ENCODE measurements at places on chromosomes 4 and X. TPM values are rescaled to one million over a fixed set of nuclear protein-coding genes. Genes with fewer than 3 reads are reported as not detected.

The GLRA3 gene
- not detected for polyA plus RNA-seq

The HTRA3 gene
- not detected for polyA plus RNA-seq

The CCDC120 gene
- 12.6 TPM for polyA plus RNA-seq

The KLF3 gene
- 11.6 TPM for polyA plus RNA-seq

The FGF5 gene
- polyA plus RNA-seq, result 3.9 TPM

The MAGEA8 gene
- polyA plus RNA-seq, result not detected

The NXF2B gene
- not detected for polyA plus RNA-seq

The ADH6 gene
- polyA plus RNA-seq, result not detected

DNA sequence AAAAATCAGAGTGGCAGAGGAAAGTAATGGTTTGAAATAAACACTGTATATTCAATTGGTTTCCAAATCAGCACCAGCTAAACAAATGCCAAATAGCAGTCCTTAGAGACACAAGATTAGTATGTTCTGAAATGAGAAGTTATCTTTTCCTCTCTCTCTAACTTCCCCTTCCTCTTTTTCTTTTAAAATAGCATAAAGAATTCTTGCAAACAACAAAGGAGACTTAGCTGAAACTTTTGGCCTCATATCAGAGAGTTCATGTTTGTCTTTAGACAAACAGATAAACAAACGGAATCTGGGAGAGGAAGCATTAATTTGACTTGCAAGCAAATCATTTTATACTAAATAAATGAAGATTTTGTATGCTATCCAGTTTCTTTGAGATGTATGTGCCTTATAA lies 399.0 kb downstream of the GBA3 start:
- no peak for DNase-seq

GRCh38 chrX:136608295-136608933 lies 39.5 kb upstream of the CD40LG start:
- DNase-seq, result peak; percentile 20

DNA sequence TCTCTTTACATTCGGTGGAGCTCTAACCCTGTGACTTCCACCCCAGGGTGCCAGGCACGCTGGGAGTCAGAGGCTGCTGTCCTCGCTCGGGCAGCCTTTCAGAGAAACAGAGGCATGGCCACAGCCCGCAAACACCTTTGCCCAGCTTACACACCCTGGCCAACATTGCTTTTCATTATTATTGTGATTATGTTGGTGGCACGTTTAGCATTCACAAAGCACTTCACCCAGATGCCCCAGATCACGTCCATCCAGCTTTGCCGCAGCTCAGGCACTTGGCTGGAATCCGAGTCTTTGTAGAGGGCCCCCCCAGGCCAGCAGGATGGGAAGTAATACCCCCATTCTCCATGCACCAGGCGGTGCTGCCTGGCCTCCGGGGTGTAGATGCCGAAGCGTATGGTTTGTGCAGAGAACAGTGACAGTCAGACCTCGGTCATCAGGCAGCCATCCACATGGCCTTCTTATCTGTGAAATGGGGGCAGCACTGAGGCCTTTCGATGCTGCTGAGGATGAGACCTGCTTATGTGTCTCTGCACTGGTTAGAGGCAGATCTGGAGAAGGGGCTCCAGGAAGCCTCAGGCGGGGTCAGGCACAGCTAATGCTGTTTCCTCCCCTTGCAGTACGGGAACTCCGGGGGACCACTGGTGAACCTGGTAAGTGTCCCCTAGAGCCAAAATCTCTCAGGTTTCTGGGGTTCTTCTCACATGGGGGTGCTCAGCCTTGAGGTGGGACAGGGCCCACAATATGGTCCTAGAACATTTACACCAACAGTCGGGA lies 22.3 kb downstream of the HTRA3 start:
- no peak for DNase-seq

GRCh38 chr4:56197387-56197786 lies 189.9 kb downstream of the AASDH start:
- DNase-seq, result peak; percentile 9

- no peak for DNase-seq
Measured at GRCh38 chrX:9134366-9134765, 100.4 kb upstream of the FAM9B start.

DNA sequence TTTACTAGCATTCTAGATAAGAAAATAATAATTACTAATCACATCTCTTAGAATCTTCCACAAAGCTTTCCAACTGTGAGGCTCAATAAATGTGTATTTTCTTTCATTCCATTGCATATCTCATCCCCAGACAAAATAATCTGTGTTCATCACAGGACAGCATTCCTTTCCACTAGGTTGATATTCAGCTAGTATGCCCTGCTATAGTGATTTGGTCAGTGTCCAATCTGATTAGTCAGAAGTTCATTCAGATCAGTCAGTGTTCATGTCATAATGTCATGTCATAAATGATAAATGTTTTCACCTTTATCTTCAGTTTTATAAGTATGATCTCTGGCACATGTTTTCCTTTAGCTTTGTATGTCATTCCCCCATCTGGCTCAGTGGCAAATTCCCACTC lies 611.4 kb downstream of the KCTD8 start:
- peak; percentile 1 for DNase-seq

DNA sequence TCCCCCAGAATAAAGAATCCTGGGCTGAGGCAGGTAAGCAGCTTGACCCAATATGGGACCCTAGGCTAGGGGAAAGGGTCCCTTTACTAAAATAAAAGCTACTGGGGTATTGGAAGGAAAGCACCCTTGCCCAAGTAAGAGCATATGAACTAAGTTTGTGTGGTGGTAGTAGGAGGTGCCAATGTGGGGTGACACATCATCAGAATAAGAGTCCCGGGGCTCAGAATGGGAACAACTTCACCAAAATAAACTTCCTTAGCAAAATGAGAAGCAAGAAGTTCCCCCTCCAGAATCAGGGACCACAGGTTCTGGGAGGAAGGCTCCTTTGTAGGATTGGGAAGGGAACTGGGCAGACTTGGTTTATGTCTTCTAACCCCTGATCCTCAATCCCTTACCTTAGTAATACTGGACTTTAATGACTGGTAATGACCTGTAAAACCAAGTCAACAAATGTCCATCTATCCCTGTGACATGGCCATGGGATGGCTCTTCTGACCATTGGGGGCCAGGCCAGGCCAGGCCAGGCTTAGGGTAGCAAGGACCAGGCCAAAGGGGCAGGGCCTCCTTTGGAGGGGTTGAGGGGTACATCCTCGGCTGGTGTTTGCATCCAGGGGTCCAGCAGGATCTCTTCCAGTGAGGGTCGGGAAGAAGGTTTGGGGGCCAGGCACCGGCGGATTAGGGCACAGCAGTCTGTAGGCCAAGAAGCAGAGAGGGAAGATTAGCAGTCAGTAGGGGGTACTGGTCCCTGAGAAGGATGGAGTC lies 2.3 kb upstream of the SLC35A2 start:
- DNase-seq, result no peak

DNA sequence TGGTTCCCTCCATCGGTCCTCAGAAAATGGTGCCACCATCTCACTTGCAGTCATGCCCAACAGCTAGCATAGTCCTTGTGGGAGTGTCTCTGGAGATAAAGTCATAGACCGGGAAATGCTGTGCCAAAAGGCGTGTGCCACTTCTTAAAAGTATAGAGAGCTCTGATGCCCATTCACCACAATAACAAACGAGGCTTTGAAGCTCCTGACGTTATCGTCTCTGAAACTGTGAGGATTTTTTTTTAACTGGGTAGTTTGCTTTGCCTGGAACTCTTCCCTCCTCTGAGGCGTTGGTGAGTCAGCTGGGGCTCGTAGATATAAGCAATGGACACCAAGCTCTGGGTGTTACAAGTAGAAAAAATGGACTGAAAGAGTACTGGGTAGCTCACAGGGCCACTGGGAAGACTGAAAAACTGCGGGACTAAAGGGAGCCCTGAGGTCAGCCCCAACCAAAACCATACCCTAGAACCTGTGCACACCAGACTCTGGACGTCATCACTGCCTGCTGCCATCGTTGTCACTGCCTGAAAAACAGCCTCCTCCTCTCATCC lies 89.4 kb upstream of the TRIM2 start:
- DNase-seq, result peak; percentile 90

DNA sequence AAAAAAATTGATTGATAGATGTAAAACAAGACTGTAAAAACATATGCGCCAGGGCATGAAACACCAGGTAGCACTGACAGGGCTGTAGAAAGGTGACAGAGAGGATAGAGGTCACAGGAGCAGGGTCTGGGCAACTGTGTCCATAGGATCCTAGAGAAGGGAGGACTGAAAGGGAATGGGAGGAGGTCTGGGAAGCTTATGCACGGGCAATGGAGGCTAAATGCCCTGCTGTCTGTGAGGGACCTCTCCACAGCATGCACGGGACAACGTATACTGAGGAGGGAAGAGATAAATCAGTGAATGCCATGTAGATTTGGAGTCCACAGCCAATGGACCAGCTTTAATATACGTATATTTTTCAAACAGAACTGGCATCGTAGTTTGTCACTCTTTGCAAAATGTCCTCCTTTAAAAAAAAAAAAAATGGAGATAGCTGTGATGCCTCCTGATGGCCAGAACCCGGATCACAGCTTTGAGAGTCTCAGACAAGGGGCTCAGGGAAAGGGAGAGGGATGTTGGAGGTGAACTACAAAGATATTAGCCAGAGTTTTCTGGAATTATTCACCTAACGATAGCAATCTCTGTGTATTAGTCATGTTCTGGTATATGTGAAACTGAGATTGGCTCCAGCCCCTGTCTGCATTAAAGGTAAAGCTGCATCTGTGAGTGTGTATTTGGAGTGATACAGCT lies 16.0 kb downstream of the RAB40A start:
- peak; percentile 60 for DNase-seq

GRCh38 chr4:180150818-180151217 lies 2092.4 kb upstream of the TENM3 start:
- DNase-seq, result no peak

GRCh38 chrX:38275615-38276014 lies 51.7 kb downstream of the RPGR start:
- DNase-seq, result peak; percentile 79

GRCh38 chrX:54721424-54721823 lies 76.6 kb downstream of the ITIH6 start:
- DNase-seq, result peak; percentile 60

- no peak for DNase-seq
Measured at GRCh38 chr4:176309046-176309445, 10.7 kb upstream of the SPCS3 start.

DNA sequence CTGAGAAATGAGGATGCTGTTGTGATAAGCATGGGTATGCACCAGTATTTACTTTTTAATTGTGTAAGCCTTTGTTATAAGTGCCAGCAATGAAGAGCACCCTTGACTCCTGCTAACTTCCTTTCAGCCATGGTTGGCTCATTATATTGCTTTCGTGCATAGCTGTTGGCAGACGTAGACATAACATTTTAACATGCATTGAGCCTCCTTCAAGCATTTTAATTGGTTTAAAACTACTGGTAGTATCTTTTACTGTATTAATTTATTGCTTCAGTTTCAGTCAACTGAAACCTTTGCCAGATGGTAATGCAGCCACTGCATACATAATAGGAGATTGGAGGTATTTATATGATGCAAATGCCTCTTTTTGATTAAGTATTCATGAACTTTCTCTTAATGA lies 1285.4 kb downstream of the PCDH18 start:
- no peak for DNase-seq

DNA sequence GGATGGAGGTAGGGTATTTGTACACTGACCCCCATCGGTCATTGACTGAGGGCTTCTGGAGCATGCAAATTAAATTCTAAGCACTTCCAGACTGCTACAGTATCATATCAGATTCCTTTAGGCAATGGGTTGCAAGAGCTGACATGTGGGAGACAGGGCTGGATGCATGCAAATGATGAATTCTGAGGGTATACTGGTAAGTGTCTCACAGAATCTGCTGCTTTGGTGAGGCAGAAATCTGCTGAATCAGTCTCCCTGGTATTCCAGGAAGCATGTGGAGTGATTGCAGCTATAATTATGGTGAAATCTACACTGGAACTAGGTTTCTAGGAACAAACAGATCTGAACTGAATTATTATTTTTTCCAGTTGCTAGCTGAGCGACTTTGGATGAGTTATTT lies 684.9 kb upstream of the MAGEB2 start:
- peak; percentile 42 for DNase-seq

DNA sequence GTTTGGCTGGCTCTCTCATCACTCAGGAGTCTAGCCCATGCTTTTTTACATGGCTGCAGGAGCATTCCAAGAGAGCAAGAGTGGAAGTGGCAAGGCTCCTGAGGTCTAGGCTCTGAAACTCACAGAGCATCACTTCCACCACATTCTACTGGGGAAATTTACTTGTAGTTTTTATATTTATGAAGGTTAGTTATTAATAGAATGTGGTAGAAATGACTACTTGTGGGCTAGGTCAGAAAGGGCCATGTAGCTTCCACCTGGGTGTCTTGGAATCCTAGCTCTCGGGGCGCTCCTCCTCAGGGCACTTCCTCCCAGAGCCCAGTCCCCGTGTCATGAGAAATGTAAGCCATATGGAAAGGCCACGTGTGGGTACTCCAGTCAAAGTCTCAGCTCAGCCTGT lies 127.0 kb upstream of the CASK start:
- DNase-seq, result no peak

GRCh38 chr4:2364654-2365053 lies 53.8 kb downstream of the ZFYVE28 start:
- peak; percentile 14 for DNase-seq

DNA sequence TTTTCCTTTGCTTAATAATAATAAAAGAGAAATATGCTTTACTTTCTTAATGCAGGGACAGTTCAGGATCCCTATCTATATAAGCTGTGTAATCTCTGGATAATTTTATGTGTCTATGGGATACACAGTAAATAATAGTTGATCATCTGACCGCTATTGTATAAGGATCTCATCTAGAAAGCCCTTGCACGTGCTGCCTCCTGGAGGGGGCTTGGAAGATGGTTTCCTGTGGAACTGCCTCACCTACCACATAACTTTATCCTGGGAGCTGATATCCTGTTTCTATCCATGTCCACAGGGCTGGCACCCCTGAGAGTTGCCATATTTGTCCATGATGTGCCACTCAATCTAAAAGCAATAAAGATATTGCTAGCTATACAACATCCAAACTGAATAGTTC lies 139.3 kb upstream of the FRMPD4 start:
- DNase-seq, result no peak

DNA sequence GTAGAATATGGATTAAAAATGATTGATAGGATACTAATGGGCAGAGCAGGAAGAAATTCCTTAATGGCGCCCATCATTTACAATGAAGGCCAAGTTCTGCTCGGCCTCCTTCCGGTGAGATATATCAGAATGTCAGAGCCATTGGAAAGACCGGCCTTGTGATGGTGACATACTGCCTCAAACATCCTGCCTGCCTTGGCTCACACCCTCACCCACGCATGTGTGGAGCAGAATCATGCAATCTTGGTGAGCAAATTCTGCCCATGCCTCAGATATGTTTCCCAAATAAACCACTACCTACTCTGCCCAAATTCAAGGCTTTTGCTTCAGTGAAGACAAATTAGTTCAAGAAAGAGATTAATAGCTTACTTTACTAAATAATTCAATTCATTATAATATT lies 163.3 kb downstream of the MID1 start:
- DNase-seq, result no peak

All from mammary epithelial cell (primary cell).